ENCODE measurements at places on chromosomes 7 and 10.

DNA sequence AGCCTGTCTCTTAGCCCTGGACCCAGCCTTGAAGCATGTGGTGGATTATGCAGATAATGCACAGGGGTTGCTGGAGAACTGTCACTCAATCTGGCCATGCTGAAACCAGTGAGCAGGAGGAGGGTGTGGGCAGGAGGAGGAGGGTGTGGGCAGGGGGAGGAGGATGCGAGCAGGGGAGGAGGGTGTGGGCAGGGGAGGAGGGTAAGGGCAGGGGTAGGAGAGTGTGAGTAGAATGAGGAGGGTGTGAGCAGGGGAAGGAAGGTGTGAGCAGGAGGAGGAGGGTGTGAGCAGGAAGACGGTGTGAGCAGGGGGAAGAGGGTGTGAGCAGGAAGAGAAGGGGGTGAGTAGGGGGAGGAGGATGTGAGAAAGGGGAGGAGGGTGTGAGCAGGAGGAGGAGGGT is 18.8 kb downstream of the CAMK2B start:
- no peak for DNase-seq

DNA sequence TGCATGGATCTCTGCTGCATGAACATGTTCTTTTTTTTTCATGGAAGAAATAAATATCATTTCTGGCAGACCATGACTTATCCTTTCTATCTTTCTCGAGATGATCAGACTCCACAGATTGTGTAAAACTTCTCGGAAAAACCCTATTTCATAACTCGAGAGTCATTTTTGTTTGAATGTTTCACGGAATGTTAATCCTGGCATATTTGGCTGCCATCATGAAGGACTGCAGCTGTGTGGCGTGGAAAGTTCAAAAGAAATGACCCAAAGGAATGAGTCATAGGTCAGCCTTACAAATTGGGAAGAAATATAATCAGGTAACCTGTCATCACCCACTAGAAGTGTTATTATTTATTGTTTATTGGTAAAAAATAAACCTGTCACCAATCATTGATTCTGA is 566.8 kb downstream of the SDK1 start:
- no peak for DNase-seq

DNA sequence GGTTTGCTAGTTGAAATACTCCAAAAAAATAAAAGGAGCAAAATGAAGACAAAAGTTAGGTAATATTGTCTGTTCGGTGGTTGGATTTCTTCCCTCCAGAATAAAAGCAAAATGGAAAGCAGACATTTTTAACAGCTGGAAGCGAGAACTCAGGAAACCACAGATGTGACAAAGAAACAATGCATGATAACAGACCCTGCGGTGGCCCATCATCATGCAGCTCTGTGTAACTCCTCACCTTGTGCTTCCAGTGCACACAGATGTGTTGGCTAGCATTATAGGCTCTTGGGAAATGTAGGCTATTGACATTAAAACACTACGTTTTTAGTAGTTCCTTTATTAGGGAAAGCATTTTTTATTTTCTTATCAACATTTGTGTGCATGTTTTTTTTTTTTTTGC is 53.9 kb upstream of the ARL4A start:
- DNase-seq, result no peak

GRCh38 chr7:123011766-123012369 is 16.4 kb upstream of the TAS2R16 start:
- DNase-seq, result no peak

- DNase-seq, result no peak
Observed at GRCh38 chr10:122126763-122127659, 138.0 kb downstream of the TACC2 start.

Data from retina (tissue), 1 donor.